Smooth muscle cell of the brain vasculature (primary cell): ENCODE measurements at places on chromosomes 5 and 9.

DNA sequence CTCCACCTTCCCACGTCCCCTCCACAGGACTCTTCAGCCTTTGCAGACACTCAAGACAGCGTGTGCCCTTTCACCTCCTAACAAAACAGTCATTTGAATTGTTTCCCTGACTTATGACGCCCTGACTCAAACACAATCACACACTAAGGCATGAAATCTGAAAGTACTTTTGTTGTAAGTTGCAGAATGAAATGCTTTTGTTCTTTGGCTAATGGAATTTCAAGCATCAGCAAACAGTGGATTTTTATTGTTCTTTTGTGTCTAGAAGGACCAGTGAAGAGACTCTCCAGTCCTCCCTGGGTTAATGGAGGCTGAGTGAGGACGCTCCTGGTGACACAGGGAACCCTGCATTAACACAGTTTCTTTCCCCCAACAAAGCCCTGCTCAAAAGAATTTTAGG lies 380.1 kb downstream of the CTNND2 start:
- no peak for DNase-seq

GRCh38 chr5:406041-406440 lies 36.9 kb upstream of the EXOC3 start:
- DNase-seq, result no peak

DNA sequence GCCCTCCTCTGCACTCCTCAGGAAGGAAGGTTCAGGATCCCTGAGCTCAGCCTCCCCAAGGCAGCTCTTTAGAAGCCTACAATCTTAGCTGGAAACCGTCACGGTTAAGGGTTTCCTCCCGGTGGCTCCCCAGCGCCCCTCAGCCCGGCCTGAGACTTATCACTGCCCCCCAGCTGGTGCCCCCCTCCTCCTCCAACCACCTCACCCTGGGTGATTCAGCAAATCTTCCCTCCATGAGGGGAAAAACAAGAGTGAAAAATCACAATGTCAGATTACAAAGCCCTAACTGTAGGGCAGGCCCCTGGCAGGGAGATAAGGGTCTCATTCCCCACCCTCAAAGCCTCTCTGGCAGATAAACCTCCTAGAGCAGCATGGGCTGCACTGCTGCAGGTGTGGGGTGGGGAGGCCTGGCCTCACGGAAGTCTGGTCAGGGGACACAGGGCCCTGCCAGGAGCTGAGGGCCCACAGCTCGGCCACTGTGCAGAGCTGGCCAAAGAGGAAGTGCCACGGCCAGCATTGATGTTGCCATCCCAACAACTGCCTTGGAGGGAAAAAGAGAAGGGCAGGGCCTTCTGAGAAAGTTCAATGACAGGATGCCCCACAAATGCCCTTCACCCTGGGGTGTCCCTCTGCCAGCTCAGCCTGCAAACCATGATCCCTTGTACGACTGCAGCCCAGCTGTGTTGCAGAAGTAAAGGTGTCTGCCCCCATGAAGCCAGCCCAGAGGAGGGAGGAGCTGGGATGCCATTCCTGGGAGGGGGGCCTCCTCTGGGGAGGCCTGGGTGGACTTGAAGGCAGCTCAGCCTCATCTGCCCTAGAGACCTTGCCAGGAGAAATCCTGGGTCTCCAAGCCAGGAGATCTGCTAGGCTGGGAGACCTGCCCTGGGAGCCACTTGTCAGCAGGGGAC lies 25.9 kb downstream of the GFI1B start:
- no peak for DNase-seq

GRCh38 chr5:35010676-35011075 lies 37.1 kb downstream of the AGXT2 start:
- DNase-seq, result no peak

GRCh38 chr5:111124793-111125192 lies 32.6 kb downstream of the WDR36 start:
- no peak for DNase-seq
